CD4-positive, alpha-beta T cell (primary cell): ENCODE measurements at places on chromosomes 1 and 21. TPM values are rescaled to one million over a fixed set of nuclear protein-coding genes. Genes with fewer than 3 reads are reported as not detected.

The LRRC71 gene
- total RNA-seq: not detected

The NMNAT2 gene
- not detected for total RNA-seq

The PIK3R3 gene
- total RNA-seq: 0.38 TPM

The CAPN9 gene
- total RNA-seq: not detected

The ADGRB2 gene
- total RNA-seq: 0.71 TPM

The GPR25 gene
- total RNA-seq: 2.7 TPM

The LYSMD1 gene
- 0.67 TPM for total RNA-seq

The DCST1 gene
- total RNA-seq: 0.33 TPM

The MRPL39 gene
- 10.7 TPM for total RNA-seq
